ENCODE measurements at places on chromosomes 7 and 10.

- DNase-seq = no peak
Observed at GRCh38 chr7:121945480-121946236, 72.7 kb downstream of the PTPRZ1 start.

DNA sequence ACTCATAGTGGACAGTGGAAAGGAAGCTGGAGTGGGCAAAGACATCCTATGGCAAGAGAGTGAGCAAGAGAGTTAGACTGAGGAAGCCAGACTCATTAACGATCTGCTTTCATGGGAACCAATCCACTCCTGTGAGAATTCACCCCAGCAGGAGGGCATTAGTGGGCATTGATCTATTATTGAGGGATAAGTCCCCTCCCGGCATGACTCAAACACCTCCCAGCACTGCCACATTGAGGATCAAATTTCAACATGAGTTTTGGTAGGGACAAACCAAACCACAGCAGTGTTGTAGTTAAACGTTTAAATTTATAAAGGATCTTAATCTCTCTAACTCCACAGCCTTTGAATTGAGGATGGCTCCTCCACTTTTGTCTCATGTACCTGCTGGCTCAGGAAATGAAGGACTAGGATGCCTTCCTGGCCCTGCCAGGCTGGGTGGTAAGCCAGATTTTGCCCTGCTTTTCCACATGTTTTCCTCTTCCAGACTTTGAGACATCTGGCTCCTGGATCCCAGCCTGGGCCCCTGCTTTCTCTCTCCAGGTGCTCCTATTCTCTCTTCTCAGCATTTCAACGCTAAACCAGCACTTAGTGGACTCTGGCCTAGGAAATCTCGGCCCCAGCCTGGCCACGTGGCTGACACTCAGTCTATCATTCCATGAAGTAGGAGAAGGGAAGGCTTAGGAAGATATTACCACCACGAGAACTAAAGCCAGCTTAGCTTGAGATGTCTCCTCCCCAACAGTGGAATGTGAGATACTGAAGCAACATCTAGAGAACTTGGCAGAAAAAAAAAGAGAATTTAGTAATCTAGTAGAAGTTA lies 96.5 kb upstream of the PIP4K2A start:
- no peak for DNase-seq

DNA sequence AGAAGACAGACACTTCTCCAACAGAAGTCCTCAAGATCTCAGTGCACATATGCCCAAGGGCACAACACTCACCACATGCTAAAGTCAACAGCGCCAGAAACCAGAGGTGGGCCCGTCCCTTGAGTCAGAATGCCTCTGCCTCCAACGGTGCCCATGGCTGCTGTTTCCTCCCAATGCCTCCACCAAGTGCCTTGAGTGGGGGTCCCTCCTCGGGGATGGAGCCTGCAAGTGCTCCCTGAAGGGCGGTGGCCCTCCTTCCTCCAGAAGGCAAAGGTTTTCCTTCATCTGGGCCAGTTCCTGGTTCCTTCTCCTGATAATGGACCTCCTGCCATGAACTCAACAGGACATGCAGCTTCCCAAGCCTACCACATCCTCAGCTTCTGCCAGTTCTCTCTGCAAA lies 58.5 kb downstream of the TNS3 start:
- DNase-seq = no peak

GRCh38 chr7:24573554-24574338 lies 494 bp downstream of the PALS2 start:
- peak; percentile 22 for DNase-seq

- DNase-seq = no peak
Observed at GRCh38 chr10:63094881-63095280, 38.2 kb upstream of the NRBF2 start.

DNA sequence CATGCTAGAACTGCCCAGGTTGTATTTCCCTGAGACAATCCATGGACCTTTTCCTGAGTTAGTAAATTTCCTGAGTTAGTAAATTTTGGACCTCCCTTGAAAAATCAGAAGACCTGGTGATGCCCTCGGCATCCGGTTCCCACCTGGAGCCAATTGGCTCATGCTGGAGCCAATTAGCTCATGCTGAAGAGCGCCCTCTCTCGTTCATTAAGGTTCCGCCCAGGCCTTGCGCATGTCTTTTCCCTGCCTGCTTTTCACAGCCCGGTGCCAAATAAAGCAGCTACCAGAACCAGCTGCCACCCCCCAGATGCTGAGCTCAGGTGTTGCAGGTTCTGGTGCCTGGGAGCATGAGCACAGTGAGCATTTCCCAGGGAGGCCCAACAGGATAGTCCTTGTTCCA lies 96.2 kb downstream of the APBB1IP start:
- DNase-seq = no peak

DNA sequence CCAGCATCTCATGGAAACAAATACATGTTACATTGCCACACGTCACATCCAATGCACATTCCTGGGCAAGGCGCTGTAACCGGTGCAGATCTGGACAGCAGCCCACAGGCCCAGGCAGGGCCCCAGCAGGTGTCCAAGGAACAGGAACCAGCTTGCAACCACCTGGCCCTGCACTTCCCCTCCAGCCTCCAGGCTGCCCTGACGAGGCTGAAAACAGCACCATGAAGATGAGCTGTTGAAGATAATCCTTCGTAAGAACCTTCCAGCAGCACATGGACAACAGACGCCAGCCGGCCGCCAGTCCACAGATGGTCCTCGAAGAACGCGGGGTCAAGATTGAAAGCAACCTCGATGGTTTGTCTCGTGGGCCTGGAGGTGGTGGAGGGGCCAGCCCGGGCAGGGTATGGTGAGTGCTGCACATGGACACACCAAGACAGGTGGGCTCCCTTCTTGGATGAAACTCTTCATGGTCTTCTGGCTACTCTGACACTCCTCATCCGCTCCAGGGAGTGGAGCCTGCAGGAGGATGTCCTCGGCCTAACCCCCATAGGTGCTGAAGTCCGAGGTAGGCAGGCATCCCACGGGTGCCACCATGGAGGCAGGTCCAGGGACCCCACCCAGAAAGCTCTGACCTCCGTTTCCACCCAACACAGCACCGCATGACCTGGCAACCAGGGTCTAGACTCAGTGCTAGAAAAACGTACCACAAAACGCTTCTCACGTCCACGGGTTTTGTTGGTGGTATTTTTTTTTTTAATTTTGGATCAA lies 22.9 kb downstream of the PDGFA start:
- peak; percentile 77 for DNase-seq

DNA sequence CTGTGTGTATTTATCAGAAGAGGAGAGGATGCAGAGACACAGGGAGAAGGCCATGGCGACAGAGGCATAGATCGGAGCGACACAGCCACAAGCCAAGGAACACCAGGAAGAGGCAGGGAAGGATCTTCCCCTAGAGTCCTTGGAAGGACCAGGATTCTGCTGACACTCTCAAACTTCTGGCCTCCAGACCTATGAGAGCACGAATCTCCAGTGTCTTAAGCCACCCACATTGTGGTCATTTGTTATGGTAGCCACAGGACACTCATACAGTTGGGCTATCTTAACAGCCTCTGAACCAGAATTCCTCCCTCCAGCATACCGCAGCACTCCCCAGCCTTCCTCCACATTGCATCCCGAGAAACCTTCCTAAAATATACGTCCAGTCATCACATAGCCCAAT lies 367.0 kb upstream of the MGMT start:
- DNase-seq = no peak

DNA sequence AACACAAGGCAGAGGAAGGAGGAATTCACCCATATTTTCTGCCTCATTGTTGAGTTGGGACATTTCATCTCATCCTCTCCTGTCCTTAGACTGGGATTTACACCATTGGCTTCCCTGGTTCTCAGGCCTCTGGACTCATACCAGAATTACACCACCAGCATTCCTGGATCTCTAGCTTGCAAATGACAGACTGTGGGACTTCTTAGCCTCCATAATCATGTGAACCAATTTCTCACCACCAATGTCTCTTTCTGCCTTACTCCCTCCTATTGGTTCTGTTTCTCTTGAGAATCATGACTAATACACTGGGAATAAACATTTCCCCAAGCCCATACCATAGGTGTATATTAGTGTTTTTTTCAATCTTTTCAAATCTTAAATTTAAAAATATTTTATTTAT lies 2.9 kb upstream of the ZNF33A start:
- no peak for DNase-seq

GRCh38 chr7:128841921-128842673 lies 11.9 kb downstream of the FLNC start:
- DNase-seq = no peak

DNA sequence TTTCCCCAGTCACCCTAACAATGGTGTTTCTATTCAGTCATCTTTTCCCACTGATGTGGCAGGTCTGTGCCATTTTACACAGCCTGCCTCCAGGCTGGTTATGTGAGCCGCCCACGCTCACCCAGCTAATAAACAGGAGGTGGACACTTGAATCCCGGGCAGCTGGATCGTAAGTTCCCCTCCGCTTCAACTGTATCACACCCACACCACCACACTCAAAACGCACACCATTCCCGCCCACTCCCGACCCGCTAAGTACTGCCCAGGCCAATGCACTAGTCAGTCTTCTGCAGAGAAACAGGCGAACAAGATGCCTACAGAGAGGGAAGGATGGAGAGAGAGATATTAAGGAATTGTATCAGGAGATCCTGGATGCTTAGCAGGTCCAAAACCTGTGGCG lies 38.9 kb upstream of the PFKP start:
- no peak for DNase-seq

GRCh38 chr7:97601931-97602457 lies 129.9 kb upstream of the TAC1 start:
- DNase-seq = no peak

GRCh38 chr10:48701941-48702340 lies 17.3 kb downstream of the WDFY4 start:
- DNase-seq = no peak

GRCh38 chr7:26857506-26858240 lies 6.7 kb downstream of the SKAP2 start:
- peak; percentile 12 for DNase-seq

GRCh38 chr10:121087129-121087528 lies 236.0 kb downstream of the WDR11 start:
- DNase-seq = no peak

DNA sequence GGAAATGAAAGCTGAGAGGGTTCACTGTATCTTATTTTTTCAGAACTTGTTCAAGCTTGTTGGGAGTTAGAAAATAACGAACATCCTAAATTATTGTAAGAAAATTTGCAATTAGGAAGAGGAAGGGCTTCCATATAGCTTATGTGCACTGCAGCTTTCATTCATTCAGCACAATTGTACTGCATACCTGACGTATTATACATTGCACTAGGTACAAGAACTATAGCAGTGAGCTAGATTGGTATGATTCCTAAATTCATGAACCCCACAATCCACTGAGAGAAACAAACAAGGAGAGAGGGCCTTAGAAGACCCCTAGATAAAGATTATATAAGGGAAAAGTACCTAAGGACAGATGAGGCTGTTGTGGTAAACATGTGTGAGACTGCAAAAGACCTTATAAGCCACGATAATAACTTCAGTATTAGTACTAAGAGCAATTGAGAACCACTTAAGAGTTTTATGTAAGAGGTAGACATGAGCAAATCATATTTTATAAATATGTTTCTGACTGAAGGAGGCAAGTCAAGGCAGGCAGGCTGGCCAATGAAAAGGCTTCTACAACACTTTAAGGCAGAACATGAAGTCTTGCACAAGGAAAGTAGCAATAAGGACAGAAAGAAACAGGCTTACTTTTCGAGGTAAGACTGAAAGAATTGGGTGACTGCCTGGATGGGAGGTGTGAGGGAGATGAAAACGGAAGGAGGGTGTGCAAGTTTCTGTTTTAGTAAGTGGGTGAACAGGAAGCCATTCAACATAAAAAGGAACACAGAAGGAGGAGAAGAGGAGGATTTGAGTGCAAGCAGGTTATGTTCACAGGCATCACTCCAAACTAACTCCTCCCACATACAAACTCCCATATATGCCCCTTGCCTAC lies 77.9 kb upstream of the LRRN3 start:
- DNase-seq = no peak

GRCh38 chr7:154568346-154568745 lies 434.6 kb downstream of the PAXIP1 start:
- DNase-seq = no peak

DNA sequence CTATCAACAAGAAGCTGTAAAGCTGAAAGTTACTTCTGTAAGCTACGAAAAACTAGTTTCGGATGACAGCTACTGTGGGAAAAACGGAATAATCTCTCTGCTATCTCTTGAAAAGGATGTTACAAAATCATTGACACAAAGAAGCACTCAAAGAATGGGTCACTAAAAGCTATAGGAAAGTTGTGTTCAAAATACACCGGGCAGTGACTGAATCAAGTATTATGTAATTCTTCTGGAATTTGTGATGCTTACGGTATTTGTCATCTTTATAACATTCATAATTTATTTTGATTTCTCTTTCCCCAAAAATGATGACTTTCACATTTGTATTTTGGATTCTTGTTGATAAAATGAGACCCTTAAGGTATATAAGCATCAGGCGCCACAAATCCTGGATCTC lies 112.1 kb upstream of the KLF6 start:
- no peak for DNase-seq

GRCh38 chr10:96935148-96935547 lies 103.0 kb downstream of the LCOR start:
- no peak for DNase-seq

GRCh38 chr7:91367812-91368578 lies 103.8 kb downstream of the FZD1 start:
- DNase-seq = no peak

- no peak for DNase-seq
Observed at GRCh38 chr7:56028942-56029630, 22.2 kb downstream of the PSPH start.

DNA sequence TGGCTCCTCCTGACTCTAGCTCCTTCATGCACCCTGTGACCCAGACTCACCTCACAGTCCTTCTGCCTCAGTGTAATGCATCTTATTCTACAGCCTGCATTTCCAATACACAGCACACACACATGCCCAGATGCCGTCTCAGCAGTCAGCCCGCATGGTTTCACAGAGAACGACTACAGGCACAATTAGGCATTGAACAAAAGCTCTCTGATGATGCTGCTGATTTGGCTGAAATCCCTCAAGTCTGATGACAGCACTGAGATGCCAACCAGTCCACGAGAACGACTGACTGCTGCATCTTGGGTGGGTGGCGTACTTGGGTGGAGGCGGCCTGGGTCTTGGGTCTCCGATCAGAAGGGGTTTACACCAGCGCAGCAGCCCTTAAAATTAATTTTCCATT lies 200.4 kb downstream of the TAX1BP1 start:
- peak; percentile 66 for DNase-seq

- DNase-seq = no peak
Observed at GRCh38 chr10:68869623-68870022, 31.5 kb upstream of the DDX50 start.

DNA sequence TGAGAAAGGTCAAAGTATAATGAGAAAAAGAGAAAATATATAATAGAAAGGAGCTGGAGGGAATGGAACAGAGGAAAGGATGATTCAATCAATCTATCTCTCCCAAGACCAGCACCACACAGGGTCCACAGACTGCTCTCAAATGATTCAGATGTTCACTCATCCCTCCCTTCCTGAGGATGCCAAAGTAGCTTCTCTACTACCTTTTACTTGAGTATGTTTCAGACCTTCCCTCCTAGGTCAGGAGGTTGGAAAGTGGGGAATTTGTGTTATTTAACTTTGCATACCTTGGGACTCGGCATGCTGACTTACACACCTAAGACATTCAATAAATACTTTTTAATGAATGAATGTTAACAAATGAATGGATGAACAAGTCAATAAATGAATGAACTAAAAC lies 30.6 kb downstream of the CPVL start:
- no peak for DNase-seq

Data from posterior cingulate gyrus (tissue), 11 donors.